ENCODE measurements at places on chromosomes 12 and 14. TPM values are rescaled to one million over a fixed set of nuclear protein-coding genes. Genes with fewer than 3 reads are reported as not detected.

Gene PPP1R1A
- 45.7 TPM for polyA plus RNA-seq

Gene LYZ
- polyA plus RNA-seq = 13.8 TPM

Gene ARHGEF40
- 65.3 TPM for polyA plus RNA-seq

DNA sequence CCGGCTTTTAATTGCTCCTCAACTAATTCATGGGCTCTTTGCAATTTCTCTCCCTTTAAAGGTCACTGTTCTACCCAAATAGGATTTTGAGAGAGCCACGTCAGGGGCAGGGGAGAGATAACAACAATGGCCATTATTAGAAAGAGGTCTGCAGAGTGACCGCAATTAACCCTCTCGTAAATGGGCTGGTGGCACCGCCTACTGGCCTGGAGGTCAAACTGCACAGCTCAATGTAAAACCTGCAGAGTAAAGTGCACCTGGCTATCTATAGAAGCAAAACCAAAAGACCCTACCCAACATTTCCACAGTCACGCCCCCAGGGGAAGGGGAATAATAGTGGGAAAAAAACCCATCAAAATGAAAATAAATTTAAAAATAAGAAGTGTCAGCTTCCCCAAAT lies 21.6 kb upstream of the CLEC4E start:
- DNase-seq = no peak

- no peak for DNase-seq
Observed at GRCh38 chr12:15563663-15564062, 225.5 kb downstream of the EPS8 start.

GRCh38 chr12:47396902-47397663 lies 308.7 kb downstream of the RPAP3 start:
- no peak for DNase-seq

- DNase-seq = no peak
Observed at GRCh38 chr12:53056296-53056695, 6.4 kb downstream of the TNS2 start.
